ENCODE measurements at places on chromosomes 3 and 15. TPM values are rescaled to one million over a fixed set of nuclear protein-coding genes. Genes with fewer than 3 reads are reported as not detected.

PLD1 gene
- total RNA-seq: 8.0 TPM

DAPK2 gene
- total RNA-seq: 0.29 TPM

TUSC7 gene
- not detected for total RNA-seq

SNRK gene
- 22.0 TPM for total RNA-seq

TMEM212 gene
- total RNA-seq: not detected

CCR9 gene
- total RNA-seq: not detected

CCDC80 gene
- total RNA-seq: 318 TPM

KLF13 gene
- 15.1 TPM for total RNA-seq

ARGFX gene
- not detected for total RNA-seq

PLOD2 gene
- total RNA-seq: 130 TPM

MGLL gene
- total RNA-seq: 65.4 TPM

PEX5L gene
- under 0.01 TPM for total RNA-seq

BMF gene
- 0.35 TPM for total RNA-seq

DZIP1L gene
- 13.8 TPM for total RNA-seq
